Lung (tissue), 17 donors: ENCODE measurements at places on chromosomes 12 and 14.

DNA sequence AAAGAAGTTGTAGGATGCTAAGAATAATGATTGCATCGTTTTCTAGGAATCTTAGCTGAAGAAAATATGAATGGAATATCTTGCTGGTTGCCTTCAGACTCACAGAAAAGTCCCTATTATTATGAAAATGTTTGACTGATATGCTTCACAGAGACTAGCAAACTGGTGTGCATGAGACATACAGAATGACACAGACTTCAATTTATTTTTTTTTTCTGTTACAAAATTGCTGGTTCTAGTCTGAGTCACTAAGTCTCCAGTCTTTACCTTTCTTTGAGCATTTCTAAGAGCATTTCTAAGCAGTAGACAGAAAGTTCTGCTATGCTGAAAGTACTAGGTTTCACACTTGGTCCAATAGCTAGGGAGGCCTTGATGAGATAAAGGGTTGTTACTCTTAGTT, 377.6 kb upstream of the ATP2B1 start:
- no peak for DNase-seq

DNA sequence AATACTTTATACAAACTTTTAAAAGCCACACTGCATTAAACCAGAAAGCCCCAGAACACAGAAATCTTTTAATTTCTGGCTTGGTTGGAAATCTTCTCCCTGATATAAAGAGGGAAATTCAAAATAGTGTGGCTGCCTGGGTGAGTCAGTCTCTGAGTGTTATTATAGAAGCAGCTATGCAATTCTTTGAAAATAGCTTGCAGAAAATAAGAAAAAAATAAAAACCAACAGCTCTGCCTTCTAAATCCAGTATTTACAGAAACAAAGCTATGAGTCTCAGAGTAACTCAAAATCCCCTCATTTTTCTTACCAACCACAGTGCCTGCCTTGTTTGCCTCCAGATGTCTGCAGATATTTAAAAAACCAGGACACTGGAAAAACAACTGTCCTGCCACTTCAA, 68.6 kb upstream of the FERMT2 start:
- DNase-seq, result no peak

- no peak for DNase-seq
Measured at GRCh38 chr12:117322428-117322827, 39.0 kb downstream of the NOS1 start.

DNA sequence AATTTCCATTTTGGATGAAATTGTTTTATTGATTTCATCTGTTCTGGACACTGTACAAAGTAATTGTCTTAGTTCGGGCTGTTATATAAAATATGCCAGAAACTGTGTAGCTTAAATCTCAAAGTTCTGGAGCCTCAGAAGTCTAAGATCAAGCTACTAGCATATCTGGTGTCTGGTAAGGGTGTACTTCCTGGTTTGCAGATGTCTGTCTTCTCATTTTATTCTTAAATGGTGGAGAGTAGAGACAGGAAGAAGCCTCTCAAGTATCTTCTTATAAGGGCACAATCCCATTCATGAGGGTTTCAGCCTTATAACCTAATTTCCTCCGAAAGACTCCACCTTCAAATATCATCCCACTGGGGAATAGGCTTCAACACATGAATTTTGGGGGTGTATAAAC, 51.3 kb downstream of the MON2 start:
- DNase-seq, result no peak

GRCh38 chr14:39342768-39343167, 89.5 kb downstream of the FBXO33 start:
- DNase-seq, result no peak

GRCh38 chr14:70156592-70156991, 32.2 kb downstream of the SLC8A3 start:
- DNase-seq, result no peak

DNA sequence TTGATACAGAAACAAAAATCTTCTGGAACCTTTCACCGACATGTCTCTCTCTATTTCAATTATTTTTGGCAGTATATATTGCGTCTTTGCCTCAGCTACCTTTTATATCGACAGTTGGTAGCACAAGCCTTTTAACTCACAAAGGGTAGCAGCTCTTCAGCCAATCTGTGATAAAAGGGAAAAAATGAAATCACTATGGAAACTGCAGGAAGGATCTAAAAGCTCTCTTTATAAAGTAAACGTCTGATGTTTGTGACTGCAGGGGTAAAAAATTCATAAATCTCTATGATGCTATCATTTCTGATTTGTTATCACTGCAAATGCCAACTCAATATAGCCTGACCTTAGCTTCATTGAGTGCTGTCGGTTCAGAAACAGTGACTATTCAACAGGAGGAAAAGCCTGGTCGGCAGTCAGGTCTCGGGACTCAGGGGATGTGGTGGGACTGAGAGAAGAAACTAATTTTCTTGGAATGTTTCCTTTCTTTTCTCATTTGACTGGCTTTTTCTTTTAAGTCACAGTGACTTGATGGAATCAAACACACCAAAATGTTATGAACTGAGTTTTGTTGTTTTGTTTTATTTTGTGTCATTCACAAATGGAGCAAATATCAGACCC, 5.9 kb upstream of the RMST start:
- DNase-seq, result no peak

DNA sequence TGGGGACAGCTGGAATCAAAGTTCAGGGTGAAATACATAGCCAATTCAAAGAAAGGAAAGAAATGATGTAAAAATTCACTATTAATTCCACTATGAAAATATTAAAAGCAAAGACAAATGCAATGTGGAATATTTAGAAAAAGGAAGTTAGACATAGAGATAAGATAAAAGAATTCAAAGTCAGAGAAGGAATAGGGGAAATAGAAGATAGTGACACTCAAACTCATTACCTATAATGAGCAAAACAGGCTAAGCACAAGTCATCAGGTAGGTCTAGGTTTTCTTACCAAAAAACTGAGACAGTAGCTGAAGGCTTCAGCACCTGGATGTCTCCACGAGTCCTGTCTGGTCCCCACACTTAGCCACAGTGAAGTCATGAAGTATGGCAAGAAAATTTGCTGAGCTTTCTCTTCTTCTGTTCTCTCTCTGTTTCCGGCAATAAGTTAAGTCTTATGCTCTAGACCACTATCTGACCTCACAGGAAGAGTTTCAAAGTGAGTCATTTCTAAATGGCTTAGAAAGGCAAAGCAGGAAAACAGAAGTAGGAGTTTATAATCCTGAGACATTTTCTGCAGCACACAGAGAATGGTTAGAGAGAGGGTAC, at the start of gene C3AR1:
C3AR1 (minus strand) TSS at position 369 of the 604 bp plus-strand sequence. CDS start 6,174 bp downstream, outside the sequence.
- DNase-seq, result peak; percentile 13

- no peak for DNase-seq
Measured at GRCh38 chr12:53011889-53012288, 5.6 kb downstream of the EIF4B start.

DNA sequence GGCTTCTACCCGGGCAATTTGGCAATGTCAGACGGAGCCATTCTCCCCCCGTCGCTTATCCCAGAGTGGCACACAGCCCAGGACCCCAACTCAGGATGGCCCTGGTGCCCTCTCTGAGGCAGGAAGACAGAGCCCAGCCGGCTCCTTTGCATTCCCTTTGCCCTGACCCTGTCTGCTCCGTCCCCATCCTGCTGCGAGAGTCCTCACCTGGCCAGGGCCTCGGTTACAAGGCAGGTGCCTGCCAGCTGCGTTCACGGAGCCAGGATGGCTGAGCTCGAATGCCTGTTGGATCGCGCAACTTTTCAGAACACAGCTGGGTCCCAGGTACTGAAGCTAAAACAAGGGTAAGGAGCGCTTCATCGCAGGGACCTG, 18.6 kb downstream of the LRTM2 start:
- no peak for DNase-seq

DNA sequence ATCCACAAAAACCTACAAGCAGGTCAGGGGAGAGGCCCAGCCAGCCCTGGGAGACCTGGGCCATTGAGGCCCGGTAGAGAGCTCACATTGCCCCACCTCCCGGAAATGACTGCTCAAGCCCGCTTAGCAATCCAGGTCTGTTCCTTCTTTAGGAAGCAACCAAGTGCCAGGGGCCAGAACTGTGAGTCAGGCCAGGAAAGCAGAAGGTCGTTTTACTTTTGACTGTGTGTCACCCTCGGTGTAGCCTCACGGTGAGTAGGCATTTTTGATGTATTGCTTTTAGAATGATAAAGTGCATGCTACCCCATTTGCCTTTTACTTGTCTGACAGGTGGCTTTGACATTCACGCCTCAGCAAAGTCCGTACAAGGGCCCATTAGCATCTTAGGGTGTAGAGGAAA, 25.4 kb upstream of the PWP1 start:
- DNase-seq, result no peak

DNA sequence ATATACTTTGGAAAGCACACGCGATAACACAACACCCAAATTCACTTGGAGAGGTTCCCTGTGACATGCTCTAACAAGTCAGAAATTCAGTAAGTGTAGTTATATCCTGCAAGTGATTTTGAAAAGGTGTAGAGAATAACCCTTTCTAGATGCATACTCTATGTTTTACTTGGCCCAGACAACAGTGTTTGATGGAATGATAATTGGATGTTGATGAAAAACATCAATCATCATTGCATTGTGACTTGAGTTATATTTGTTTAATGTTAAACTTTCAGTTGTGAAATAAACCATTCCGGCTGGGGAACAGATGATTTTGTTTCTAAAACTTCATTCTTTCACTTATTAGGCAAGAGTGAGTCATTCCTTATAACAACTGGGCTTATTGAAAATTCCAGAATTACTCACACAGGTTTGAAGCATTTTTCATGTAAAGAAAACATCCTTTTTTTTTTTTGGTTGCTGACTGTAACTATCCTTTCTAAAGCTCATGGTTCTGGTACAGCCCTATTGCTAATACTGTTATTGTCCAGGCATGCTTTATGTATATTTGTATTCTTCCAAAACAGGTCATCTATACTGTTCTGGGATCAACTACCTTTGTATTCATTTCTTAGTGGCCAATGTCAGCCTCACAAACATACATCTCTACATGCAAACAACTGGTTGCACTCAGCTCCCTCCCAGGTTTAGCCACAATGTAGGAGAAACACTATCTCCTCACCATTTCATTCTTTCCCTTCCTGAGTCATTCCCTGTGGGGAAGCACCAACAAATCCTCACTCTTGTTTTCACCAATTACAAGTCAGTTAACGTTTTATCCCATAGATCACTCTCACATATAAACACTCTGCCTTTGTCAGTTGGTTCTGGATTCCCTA, 121.2 kb upstream of the LRIG3 start:
- DNase-seq, result no peak

DNA sequence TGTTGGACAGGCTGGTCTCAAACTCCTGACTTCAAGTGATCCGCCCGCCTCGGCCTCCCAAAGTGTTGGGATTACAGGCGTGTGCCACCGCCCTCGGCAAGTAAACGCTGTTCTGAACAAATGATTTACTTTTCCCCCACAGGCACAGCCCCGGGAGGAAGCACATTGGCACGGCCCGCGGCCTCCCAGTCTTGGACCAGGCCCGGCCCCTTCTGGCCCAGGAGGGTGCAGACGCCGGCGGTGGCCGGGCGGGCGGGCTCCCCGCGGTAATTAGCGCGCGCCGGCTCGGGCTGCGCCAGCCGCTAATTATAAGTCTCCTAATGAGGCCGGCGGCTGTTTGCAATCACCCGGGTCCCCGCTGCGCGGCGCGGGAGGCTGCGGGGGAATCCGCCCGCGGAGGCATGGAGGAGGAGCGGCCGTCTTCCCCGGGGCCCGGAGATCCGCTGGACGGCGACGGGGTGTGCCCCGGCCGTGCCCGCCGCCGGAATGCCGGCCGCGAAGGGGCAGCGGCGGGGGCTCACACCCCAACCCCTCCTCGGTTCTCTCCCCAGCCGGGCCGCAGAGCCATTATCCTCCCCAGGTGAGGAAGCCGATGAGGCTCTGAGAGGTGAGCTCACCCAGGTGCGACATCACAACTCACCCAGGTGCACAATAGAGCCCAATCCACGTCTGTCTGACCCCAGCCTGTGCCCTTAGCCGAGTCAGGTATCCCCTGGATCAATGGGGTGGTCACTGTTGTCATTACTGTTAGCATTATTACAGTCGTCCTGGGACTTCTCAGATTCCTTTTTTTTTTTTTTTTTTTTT, 3.3 kb upstream of the POP5 start:
- DNase-seq, result peak; percentile 28

- no peak for DNase-seq
Measured at GRCh38 chr12:66061076-66061475, 69.5 kb downstream of the LLPH start.

DNA sequence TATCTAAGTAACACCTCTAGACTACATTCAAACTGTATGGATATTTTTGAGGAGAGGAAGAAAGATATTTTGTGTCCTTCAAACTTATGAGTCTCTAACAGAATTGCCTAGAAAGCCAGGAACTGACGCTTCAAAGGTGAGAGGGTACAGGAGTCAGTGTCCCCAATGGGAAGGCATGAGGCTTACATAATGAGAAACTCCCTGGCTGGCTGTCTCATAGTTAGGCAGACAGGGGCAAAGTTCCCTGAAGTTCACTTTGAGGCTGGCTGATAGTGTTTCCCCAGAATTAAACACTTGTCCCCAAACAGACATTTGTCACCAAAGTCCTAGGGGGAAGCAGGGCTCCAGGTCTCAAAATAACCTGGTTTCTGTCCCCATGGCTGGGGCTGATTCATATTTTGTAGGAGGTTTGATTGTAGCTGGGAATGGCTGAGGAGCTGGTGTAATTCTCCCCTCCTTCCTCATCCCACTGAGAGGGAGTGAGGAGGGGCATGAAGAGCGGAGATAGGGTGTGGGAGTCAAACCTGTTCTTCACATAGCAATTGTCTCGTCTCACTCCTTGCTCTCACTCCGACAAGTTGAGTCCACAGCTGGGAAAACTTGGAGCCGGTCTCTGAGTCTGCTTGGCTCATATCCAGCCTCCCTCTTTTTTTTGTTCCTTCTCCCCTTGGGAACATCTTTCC, 56.4 kb upstream of the CISTR start:
- no peak for DNase-seq

GRCh38 chr12:88993651-88994050, 358.6 kb downstream of the DUSP6 start:
- peak; percentile 78 for DNase-seq

DNA sequence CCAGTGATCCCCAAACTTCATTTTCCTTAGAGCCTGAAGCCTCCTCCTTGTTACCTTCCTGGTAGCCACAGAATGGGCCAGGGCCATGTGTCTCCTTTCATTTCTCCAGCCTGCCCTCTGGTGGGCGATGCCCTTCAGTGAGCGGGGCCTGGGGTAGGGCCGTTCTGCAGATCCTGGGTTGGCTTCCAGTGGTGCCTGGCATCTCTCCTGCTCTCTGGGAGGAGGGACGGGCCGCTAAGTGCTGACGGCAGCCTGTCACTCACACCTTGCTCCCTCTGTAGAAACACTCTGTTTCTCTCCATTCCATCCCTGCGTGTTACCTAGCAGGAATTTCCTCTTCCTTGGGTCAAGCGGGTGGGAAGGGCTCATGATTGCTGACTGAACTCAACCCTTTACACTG, 232.1 kb downstream of the CACNA1C start:
- DNase-seq, result peak; percentile 78
